ENCODE measurements at places on chromosomes 7 and 10. TPM values are rescaled to one million over a fixed set of nuclear protein-coding genes. Genes with fewer than 3 reads are reported as not detected.
A peak's percentile ranks its signal among the peaks of the same experiment; 100 is the strongest.

DNA sequence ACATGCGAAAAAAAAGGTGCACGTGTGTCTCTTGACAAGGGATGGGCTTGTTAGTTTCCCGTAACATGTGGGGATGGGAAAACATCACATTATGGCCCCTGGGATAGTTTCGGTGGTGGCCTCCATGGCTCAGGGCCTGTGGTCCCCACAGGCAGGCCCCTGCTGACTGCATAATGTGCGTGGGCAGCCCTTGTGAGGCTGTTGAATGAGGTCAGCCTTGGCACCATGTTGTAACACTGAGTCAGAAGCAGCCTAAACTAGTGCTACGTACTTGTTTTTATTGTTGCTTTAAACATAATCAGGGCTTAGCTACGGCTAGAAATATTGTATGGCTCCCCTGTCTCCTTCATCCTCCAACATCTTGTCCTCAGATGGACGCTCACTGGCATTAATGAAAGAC is 80.6 kb downstream of the BEND7 start:
- H3K27me3 ChIP-seq, result peaks cover 64% of the 10 kb centered on the region
- no peak overlapping the region for H3K4me3 ChIP-seq
- H3K36me3 ChIP-seq, result no peaks in the 10 kb centered on the region
- no peak overlapping the region for H3K27ac ChIP-seq
- DNase-seq, result no peak

- no peak overlapping the region for H3K4me3 ChIP-seq
- no peaks in the 10 kb centered on the region for H3K4me1 ChIP-seq
- no peaks in the 10 kb centered on the region for H3K27me3 ChIP-seq
- no peaks in the 10 kb centered on the region for H3K36me3 ChIP-seq
- DNase-seq, result no peak
- H3K27ac ChIP-seq, result no peak overlapping the region
Observed at GRCh38 chr7:19317461-19317860, 172.2 kb upstream of the FERD3L start.

Gene EGR2
- 0.53 TPM for total RNA-seq

DNA sequence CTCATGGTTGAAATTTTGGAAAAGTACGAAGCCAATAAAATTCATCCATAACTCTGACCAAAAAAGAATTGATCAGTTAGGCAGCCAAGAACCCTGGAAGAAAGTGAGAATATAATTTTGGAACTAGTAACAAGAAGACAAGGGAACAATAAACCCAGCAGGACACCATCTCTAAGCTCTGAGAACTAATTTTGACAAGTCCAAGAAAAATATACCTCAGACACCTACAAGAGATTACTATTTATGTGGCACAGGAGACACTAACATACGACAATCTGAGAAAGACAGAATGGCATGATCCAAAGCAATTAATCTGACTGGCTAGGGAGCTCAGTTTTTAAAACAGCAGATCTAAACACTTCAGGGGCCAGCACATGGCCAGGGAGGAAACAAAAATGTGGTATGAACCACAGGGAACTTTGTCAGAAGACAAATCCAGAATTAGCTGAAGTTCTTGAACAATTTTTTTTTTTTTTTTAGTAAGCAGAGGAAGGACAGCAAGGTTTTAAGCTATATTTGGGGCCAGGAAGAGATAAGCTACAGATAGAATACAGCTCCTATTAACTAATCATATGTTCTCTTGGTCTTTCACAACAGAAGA is 38.9 kb downstream of the PARD3 start:
- H3K36me3 ChIP-seq, result no peaks in the 10 kb centered on the region
- no peaks in the 10 kb centered on the region for H3K4me1 ChIP-seq
- no peaks in the 10 kb centered on the region for H3K27me3 ChIP-seq
- no peak overlapping the region for H3K27ac ChIP-seq

Gene PLEKHS1
- 4.9 TPM for total RNA-seq

Gene PLEKHA1
- 33.8 TPM for total RNA-seq

DNA sequence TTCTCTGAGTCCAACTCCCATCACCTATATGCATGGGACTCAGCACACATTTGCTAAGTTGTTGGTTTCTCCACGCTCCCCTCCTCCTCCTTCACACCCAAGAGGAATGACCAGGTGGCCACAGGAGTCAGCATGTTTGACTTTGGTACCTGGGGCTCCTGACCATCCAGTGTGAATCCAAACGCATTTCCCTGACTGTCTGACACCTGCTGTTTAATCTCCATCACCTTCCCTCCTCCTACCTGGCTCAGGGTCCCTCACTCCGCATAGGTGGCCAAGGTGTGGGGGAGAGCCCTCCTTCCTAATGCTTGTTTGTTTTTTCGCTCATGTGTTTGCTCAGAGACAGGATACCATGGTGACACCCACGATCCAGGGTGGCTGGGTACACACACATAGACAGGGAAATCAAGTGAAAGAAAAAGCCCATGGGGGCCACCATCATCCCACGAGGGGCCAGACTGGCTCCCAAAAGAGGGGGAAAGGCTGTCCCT is 194.9 kb downstream of the KCNMA1 start:
- no peaks in the 10 kb centered on the region for H3K36me3 ChIP-seq
- no peaks in the 10 kb centered on the region for H3K27me3 ChIP-seq
- no peak overlapping the region for H3K4me3 ChIP-seq
- H3K27ac ChIP-seq, result no peak overlapping the region
- no peaks in the 10 kb centered on the region for H3K4me1 ChIP-seq

DNA sequence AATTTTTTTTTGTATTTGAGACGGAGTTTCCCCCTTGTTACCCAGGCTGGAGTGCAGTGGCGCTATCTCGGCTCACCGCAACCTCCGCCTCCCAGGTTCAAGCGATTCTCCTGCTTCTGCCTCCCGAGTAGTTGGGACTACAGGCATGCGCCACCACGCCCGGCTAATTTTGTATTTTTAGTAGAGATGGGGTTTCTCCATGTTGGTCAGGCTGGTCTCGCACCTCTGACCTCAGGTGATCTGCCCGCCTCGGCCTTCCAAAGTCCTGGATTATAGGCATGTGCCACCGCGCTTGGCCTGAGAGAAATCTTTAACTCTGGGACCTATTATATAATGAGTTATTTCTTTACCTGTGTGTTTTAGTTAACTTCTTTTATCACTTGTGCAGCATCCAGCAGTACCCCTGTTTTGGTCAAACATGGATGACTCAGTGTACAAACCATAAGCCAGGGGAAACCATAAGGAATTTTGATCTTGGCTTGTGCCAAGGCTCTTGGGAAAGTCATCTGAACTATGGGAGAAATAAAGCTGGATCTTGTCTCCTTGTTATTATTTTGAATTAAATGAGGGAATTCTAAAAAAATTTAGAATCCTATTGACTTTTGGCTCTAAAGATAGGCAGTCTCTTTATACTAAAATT is 23.6 kb upstream of the ZRANB1 start:
- peak overlapping the region; percentile 92 for H3K4me3 ChIP-seq
- no peaks in the 10 kb centered on the region for H3K36me3 ChIP-seq
- H3K27ac ChIP-seq, result peak overlapping the region; percentile 72
- peaks cover 28% of the 10 kb centered on the region for H3K4me1 ChIP-seq

Gene AOAH
- not detected for total RNA-seq

Gene SUN3
- 0.24 TPM for total RNA-seq

Gene ADCYAP1R1
- total RNA-seq, result not detected

DNA sequence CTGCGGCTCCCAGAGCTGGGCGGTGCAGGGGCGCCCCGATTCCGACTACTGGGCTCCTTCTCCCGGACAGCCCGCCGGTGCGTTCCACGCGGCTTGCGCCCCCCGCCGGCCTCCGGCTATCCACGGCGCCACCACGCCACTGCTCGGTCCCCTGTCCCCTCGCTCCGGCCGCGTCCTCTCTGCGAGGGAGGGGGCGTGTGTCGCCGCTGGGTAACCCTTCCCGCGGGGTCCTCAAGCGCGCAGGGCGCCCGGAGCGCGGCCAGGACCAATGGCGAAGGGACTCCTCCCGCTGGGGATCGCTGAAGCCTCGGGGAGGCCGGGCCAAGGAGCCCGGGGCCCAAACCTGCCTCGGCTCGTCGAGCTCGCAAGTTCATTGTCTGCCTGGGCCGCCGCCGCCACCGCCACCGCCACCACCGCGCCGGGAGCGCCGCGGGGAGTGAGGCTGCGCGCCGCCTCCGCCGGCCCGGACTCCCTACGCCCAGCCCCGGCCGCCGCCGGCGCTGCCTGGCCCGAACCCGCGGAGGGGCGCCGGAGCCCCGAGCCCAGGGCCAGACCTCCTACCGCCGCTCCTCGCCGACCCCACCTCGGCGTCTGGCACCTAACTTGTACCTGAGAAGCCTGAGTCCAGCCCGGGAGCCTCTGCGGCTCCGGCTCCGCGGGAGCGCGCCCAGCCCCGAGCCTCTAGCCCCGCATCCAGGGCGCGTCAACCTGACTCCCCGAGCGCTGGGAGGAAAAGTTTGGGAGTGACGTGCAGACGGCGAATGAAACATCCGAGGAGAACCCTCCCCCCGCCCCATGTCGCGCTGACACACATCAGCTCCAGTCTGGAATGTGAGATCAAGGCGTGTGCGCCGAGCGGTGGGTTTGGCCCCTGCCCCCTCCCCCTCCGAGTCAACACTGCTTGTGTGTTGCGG is at the start of gene CHST15:
CHST15 (minus strand) TSS at position 739 of the 914 bp plus-strand sequence. CDS start 47,386 bp downstream, outside the sequence.
- peak within 1 kb of the TSS; percentile 83 for H3K27ac ChIP-seq
- H3K36me3 ChIP-seq, result no peaks in the 10 kb centered on the region
- peak within 1 kb of the TSS; percentile 75 for H3K4me3 ChIP-seq
- peaks cover 11% of the 10 kb centered on the region for H3K4me1 ChIP-seq
- DNase-seq, result peak; percentile 65

DNA sequence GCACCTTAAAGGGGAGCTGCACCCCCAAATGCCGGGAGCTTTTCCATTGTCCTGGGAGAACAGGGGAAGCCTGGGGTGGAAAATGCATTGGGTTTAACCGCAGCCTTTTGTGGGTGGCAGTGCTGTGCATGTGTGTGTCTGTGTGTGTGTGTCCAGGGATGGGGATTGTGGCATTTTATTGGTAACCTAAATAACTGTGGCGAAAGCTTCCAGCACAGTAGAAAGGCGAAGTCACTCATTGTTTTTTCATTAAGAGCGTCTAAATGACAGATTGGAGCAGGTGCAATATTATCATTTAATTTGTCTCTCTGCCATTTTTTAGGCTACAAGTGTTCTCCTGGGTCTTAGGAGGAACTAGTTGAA is 55.1 kb downstream of the INSIG1 start:
- no peak for DNase-seq
- no peak overlapping the region for H3K27ac ChIP-seq
- H3K4me1 ChIP-seq, result no peaks in the 10 kb centered on the region
- no peaks in the 10 kb centered on the region for H3K36me3 ChIP-seq

GRCh38 chr7:116365797-116366196 is 133.7 kb upstream of the CAV2 start:
- no peak for DNase-seq
- peaks cover 15% of the 10 kb centered on the region for H3K4me1 ChIP-seq
- H3K36me3 ChIP-seq, result no peaks in the 10 kb centered on the region
- no peak overlapping the region for H3K4me3 ChIP-seq
- H3K27ac ChIP-seq, result no peak overlapping the region

Gene MYO1G
- total RNA-seq, result 0.24 TPM

DNA sequence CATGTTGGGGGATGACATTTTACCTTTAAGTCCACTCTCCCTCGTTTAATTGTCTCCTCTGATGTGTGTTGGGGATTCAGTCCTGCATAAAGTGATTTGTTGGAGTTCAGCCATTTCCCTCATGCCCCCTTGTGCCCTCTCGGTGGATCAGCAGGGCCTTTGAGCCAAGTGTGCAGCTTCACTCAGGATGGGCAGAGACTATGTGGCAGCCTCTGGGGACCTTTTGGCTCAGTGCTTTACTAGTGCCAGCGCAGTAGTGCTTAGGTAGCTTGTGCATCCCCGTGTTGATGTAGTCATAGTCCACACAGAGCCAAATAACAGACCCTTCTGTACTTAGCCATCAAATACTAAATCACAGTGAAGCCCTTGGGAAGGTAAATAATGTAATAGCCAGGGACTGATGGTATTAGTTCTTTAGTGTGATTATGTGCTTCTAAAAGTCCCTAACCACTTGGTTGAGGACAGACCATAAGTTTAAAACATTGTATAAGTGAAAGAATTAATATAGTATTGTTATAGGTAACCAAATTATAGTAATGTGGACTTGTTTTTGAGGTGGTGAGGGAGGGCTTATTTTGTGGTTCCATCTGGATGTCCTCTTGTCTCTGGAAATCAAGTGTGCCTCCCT is 11.4 kb downstream of the BUB3 start:
- H3K27me3 ChIP-seq, result no peaks in the 10 kb centered on the region
- H3K27ac ChIP-seq, result no peak overlapping the region
- no peak for DNase-seq
- peaks cover 29% of the 10 kb centered on the region for H3K36me3 ChIP-seq
- H3K4me1 ChIP-seq, result no peaks in the 10 kb centered on the region

- peak; percentile 71 for DNase-seq
- H3K27ac ChIP-seq, result peak overlapping the region; percentile 65
- H3K27me3 ChIP-seq, result no peaks in the 10 kb centered on the region
- 0 out of 2 replicates have a peak overlapping the region, but pooled peaks have one; percentile 15 for H3K4me3 ChIP-seq
Observed at GRCh38 chr7:66283003-66283920, 78.1 kb downstream of the TPST1 start.

Gene LRRC4
- total RNA-seq, result 0.39 TPM

Gene ZNF316
- 34.8 TPM for total RNA-seq

GRCh38 chr10:128046953-128047290 is 79.3 kb downstream of the MKI67 start:
- 0 out of 2 replicates have a peak, but pooled peaks cover 11% of the 10 kb centered on the region for H3K4me1 ChIP-seq
- H3K36me3 ChIP-seq, result no peaks in the 10 kb centered on the region
- H3K27ac ChIP-seq, result no peak overlapping the region

- H3K4me1 ChIP-seq, result no peaks in the 10 kb centered on the region
- no peaks in the 10 kb centered on the region for H3K36me3 ChIP-seq
- no peak overlapping the region for H3K4me3 ChIP-seq
- no peak for DNase-seq
- H3K27me3 ChIP-seq, result no peaks in the 10 kb centered on the region
Observed at GRCh38 chr7:16026253-16027020, 340.0 kb upstream of the MEOX2 start.

DNA sequence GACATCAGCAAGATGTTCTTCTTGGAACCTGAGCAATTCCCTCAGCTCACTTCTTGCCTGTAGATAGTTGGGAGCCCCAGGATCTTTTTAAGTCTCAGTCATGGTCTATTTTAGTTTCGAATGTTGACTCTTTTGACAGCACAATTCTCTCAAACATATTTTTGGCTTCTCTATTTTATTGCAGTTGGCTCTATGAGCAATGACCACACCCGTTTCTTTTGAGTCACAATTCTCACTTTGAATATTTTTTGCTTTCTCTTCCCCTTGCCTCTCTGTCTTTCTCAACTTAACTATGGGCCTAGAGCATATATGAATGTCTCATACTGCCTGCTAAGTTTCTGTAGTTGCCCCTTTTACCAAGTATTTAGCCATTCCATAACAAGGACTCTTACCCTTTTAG is 222.8 kb downstream of the PTN start:
- no peak for DNase-seq
- H3K36me3 ChIP-seq, result no peaks in the 10 kb centered on the region
- H3K4me1 ChIP-seq, result no peaks in the 10 kb centered on the region
- no peak overlapping the region for H3K4me3 ChIP-seq

DNA sequence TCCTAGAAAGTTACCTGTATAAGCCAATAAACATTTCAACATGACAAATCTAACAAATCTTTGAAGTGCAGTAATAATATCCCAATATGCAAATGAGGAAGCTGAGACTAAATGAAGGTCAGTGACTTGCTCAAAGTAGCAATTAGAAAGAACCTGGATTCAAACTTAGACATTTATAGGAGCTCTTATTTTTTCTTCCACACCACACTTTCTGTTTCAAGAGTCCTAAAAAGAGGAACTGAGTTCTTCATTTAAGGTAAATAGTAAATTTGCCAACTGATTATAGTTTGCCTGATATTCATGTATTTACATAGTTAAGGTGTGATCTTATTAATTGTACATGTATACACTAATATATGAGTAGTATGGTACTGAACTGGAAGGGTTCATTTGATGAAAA is 44.0 kb downstream of the KLHDC10 start:
- H3K4me1 ChIP-seq, result peaks cover 22% of the 10 kb centered on the region
- no peaks in the 10 kb centered on the region for H3K27me3 ChIP-seq
- peak overlapping the region; percentile 40 for H3K27ac ChIP-seq
- no peak for DNase-seq

GRCh38 chr7:46247664-46248063 is 326.6 kb upstream of the IGFBP3 start:
- no peaks in the 10 kb centered on the region for H3K36me3 ChIP-seq
- no peak overlapping the region for H3K4me3 ChIP-seq
- H3K27me3 ChIP-seq, result no peaks in the 10 kb centered on the region
- no peak overlapping the region for H3K27ac ChIP-seq

Measured in PC-9 (cell line).